Natural killer cell (primary cell): ENCODE measurements at places on chromosomes 3 and 15. TPM values are rescaled to one million over a fixed set of nuclear protein-coding genes. Genes with fewer than 3 reads are reported as not detected.

DNA sequence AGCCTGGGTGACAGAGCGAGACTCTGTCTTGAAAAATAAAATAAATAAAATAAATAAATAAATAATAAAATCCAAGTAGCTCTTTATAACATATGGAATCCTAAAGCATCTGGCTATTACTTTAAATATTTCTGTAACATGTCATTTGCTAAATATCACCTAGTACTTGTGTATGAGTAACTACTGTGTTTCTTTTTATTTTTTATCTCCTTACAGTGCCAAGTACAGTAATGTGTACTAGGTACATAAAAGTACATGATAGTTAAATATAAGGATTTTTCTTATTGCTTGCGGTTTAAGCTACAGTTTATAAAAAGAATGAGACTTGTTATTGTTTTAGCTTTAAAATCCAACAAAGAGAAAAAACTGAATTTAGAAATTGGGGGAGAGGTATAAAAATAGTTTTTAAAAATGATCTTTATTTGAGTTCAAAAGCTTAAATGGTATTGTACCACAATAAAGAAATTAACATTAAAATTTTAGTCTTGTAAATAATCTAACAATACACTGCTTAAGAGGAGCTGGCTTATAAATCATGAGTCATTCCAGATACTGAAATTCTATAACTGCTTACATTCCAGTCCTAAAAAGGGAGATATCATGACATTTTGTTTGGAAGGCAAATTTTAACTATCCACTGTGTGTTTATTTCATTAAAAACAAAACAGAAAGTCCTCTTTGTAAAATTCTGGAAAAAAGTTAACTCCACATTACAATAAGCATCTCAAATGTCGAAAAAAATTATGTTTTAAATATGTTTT is 73.1 kb downstream of the FGF7 start:
- H3K36me3 ChIP-seq: no peaks in the 10 kb centered on the region
- no peak overlapping the region for H3K4me3 ChIP-seq
- no peaks in the 10 kb centered on the region for H3K4me1 ChIP-seq

DNA sequence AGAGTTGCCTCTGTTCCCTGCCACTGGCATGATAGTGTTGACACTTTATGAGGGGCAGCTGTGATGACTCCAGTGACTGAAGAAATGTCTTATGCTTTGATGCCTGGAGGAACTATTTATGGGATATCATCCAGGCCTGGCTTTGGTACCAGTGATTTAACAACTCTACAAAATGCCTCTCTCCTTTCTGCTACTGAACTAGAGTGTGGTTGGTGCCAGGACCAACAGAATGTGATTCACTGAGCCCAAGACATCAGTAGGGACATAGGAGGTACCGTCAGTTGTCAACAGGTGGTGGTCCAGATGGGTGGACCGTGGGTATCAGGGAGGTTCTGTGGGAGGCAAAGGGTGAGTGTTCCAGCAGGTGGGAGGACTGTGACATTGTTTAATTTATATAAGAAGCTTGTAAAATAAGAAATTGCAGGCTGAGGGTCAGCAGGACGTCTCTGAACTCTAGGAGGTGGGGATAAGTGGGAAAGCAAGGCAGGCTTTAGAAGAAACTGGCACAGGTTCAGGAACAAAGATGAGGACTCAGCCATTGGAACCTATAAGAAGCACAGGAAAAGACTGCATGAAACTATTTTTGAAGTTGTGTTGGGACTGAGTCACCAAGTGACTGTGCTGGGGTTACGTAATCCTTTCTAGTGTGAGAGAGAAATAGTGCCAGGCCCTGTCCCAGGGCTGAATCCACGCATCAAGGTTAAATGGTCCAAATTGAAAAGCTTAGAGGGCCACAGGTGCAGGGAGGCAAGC is 28.5 kb upstream of the SLC7A14 start:
- DNase-seq: no peak
- no peak overlapping the region for H3K4me3 ChIP-seq
- no peaks in the 10 kb centered on the region for H3K27me3 ChIP-seq
- H3K4me1 ChIP-seq: no peaks in the 10 kb centered on the region
- no peak overlapping the region for H3K27ac ChIP-seq

TRPM1 gene
- not detected for total RNA-seq

- H3K36me3 ChIP-seq: no peaks in the 10 kb centered on the region
- no peak for DNase-seq
- no peaks in the 10 kb centered on the region for H3K4me1 ChIP-seq
- no peak overlapping the region for H3K4me3 ChIP-seq
- H3K27me3 ChIP-seq: no peaks in the 10 kb centered on the region
- H3K27ac ChIP-seq: no peak overlapping the region
Measured at GRCh38 chr3:89368846-89369245, 261.4 kb downstream of the EPHA3 start.

GRCh38 chr3:6089780-6090179 is 771.1 kb upstream of the GRM7 start:
- no peaks in the 10 kb centered on the region for H3K36me3 ChIP-seq
- H3K27ac ChIP-seq: no peak overlapping the region
- no peaks in the 10 kb centered on the region for H3K4me1 ChIP-seq
- no peak for DNase-seq
- H3K27me3 ChIP-seq: no peaks in the 10 kb centered on the region

DNA sequence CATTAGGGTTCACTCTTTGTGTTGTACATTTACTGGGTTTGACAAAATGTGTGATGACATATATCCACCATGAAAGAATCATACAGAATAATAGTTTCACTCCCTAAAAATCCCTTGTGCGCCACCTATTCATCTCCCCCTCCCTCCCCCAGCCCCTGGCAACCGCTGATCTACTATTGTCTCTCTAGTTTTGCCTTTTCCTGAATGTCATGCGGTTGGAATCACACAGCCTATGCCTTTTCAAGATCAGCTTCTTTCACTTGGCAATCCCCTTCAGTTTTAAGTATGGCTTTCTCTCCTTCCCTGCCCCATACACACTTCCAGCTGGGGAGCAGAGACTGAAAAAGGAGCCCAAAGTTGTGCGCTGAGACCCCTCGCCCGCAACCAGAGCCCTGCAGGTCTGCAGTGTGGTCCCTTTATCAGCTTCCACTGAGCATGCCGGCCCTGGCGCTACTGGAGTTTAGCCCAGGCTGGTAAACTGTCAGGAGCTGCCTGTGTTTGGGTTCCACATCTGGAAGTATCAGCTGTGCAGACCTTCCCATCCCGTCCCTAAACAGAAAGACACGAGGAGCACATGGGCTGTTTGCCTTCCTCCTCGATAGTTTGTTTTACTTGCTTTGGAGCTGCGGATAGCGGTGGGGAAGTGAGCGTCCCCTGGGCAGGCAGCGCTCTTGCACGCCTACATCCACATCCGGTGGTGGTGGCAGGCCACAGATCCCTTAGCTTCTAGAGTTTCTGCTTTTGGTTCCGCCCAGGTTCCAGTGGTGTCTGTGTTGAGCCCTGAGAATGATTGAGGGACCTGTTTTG is 12.3 kb downstream of the BOC start:
- no peak for DNase-seq
- H3K27ac ChIP-seq: no peak overlapping the region
- H3K27me3 ChIP-seq: peaks cover 3% of the 10 kb centered on the region
- no peak overlapping the region for H3K4me3 ChIP-seq
- H3K36me3 ChIP-seq: no peaks in the 10 kb centered on the region

GRCh38 chr3:193502871-193503270 is 51.8 kb downstream of the ATP13A4 start:
- H3K36me3 ChIP-seq: no peaks in the 10 kb centered on the region
- DNase-seq: no peak
- no peak overlapping the region for H3K27ac ChIP-seq
- no peak overlapping the region for H3K4me3 ChIP-seq
- no peaks in the 10 kb centered on the region for H3K27me3 ChIP-seq

OR5K2 gene
- total RNA-seq: not detected

GRCh38 chr3:76352051-76352450 is 566.7 kb upstream of the ZNF717 start:
- no peak for DNase-seq
- H3K4me3 ChIP-seq: no peak overlapping the region
- H3K27me3 ChIP-seq: no peaks in the 10 kb centered on the region
- no peaks in the 10 kb centered on the region for H3K36me3 ChIP-seq
- H3K4me1 ChIP-seq: no peaks in the 10 kb centered on the region
- H3K27ac ChIP-seq: no peak overlapping the region

NEDD4 gene
- total RNA-seq: 9.1 TPM

GRCh38 chr15:59329570-59330350 is 42.9 kb downstream of the MYO1E start:
- no peak overlapping the region for H3K27ac ChIP-seq
- peaks cover 21% of the 10 kb centered on the region for H3K4me1 ChIP-seq
- H3K4me3 ChIP-seq: no peak overlapping the region
- H3K36me3 ChIP-seq: no peaks in the 10 kb centered on the region
- no peak for DNase-seq

DNA sequence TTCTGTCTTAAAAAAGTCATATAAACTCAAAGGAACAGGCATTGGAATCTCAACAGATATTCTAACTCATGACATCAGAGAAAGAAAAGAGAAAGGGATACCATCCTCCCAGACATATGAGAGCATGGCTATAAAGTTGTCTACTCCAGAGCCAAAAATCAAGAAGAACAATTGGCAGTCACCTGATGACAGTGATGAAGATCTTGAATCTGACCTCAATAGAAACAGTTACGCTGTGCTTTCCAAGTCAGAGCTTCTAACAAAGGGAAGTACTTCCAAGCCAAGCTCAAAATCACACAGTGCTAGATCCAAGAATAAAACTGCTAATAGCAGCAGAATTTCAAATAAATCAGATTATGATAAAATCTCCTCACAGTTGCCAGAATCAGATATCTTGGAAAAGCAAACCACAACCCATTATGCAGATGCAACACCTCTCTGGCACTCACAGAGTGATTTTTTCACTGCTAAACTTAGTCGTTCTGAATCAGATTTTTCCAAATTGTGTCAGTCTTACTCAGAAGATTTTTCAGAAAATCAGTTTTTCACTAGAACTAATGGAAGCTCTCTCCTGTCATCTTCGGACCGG is 35.9 kb downstream of the UNC13C start:
- H3K27me3 ChIP-seq: no peaks in the 10 kb centered on the region
- no peaks in the 10 kb centered on the region for H3K4me1 ChIP-seq
- no peak for DNase-seq
- no peaks in the 10 kb centered on the region for H3K36me3 ChIP-seq
- no peak overlapping the region for H3K4me3 ChIP-seq
- H3K27ac ChIP-seq: no peak overlapping the region

XCR1 gene
- total RNA-seq: 0.21 TPM
